ENCODE measurements at places on chromosomes 2 and 18. TPM values are rescaled to one million over a fixed set of nuclear protein-coding genes. Genes with fewer than 3 reads are reported as not detected.
A peak's percentile ranks its signal among the peaks of the same experiment; 100 is the strongest.

GRHL1 gene
- total RNA-seq, result 1.1 TPM

- H3K27ac ChIP-seq, result no peak overlapping the region
- no peaks in the 10 kb centered on the region for H3K36me3 ChIP-seq
- DNase-seq, result no peak
- peaks cover 76% of the 10 kb centered on the region for H3K27me3 ChIP-seq
- no peak overlapping the region for H3K4me3 ChIP-seq
- H3K4me1 ChIP-seq, result peaks cover 15% of the 10 kb centered on the region
These were observed 584.5 kb downstream of the ZEB2 start for GRCh38 chr2:143935482-143935752.

RMC1 gene
- 52.3 TPM for total RNA-seq

DPYSL5 gene
- total RNA-seq, result not detected

GRCh38 chr18:49733321-49733720, 80.0 kb downstream of the ACAA2 start:
- no peaks in the 10 kb centered on the region for H3K36me3 ChIP-seq
- H3K4me1 ChIP-seq, result no peaks in the 10 kb centered on the region
- no peak overlapping the region for H3K27ac ChIP-seq
- H3K27me3 ChIP-seq, result peaks cover 8% of the 10 kb centered on the region
- DNase-seq, result no peak

GRCh38 chr18:79952456-79952995, 1.1 kb upstream of the SLC66A2 start:
- H3K4me3 ChIP-seq, result peak overlapping the region; percentile 53
- no peaks in the 10 kb centered on the region for H3K27me3 ChIP-seq
- H3K4me1 ChIP-seq, result peaks cover 42% of the 10 kb centered on the region
- DNase-seq, result no peak
- H3K36me3 ChIP-seq, result peaks cover 3% of the 10 kb centered on the region

DUSP2 gene
- 388 TPM for total RNA-seq

DNA sequence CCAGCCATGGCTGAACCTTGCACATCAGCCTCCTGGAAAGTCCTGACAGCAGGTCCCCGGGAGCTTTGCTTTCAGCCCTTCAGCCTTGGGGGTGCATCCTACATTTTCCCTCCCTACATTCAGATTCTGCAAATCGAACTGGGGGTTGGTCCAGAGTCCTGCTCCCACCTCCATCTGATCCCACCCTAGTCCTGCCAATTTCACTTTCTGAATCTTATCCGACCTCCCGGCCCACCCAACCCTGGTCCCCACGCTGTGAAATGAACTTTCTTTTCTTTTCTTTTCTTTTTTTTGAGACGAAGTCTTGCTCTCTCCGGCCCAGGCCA, 47.8 kb upstream of the ODC1 start:
- no peak overlapping the region for H3K27ac ChIP-seq
- H3K4me3 ChIP-seq, result no peak overlapping the region
- peaks cover 13% of the 10 kb centered on the region for H3K27me3 ChIP-seq
- H3K4me1 ChIP-seq, result peaks cover 17% of the 10 kb centered on the region
- peaks cover 6% of the 10 kb centered on the region for H3K36me3 ChIP-seq
